Osteoblast (primary cell): ENCODE measurements at places on chromosomes 5 and 9.
A peak's percentile ranks its signal among the peaks of the same experiment; 100 is the strongest.

GRCh38 chr5:128708841-128709240 is 170.8 kb upstream of the FBN2 start:
- DNase-seq, result no peak

DNA sequence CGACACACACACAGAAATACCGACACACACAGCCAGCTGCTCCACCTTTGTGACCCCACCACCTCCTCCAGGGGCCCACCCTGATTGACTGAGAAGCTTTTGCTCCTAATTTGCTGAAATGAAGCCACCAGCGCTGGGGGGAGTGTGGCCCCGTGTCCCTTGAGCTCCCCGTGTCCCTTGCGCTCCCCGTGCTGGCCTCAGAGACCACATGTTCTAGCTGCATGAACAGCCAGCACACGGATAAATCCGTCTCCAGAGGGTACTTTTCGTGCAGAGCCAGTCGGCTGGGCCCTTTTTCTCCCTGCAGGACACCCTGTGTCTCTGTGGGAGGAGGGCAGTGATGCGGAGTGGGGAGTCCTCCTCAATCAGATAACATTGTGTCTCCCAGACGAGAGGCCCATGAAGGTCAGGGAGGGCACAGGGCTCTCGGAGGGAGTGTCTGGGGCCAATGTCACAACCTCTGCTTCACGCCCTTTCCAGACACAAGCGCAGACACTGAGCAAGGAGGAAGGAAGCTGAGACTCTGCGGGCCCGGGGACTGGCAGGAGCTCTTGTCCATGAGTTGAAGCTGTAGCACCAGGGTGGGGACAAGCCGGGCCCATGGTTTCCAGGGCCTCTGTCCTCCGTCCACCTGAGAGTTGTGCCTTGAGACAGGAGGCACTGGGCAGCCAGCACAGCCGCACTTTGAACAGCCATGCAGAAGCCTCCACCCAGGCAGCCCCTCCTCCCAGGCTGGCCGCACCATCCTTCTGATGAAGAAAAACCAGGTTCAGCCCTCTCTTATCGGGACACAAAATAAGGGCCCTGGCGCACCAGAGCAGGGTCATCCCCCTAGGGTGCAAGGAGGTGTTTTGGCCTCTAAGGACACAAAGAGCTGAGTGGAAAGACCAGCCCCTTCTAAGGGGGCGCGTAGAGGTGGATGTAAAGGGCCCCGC is 36.4 kb upstream of the SLC6A19 start:
- DNase-seq, result no peak

DNA sequence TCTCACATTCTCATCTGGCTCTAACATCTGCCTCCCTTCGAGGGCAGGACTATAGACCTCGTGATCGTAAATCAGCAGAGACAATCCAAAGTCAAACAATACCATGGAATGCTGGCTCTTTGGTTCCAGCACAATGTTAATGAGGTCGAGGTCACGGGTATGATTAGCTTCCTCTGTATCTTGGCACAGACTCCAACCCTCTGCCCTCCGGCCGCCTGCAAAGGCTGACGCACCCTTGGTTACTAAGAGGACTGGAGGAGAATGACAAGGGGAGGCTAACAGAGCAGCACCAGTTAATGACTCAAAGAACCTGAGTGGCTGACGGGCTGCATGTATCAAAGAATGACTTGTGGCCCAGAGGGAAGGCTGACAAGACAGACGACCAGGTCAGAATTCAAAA is 10.1 kb downstream of the LHFPL2 start:
- DNase-seq, result peak; percentile 88

DNA sequence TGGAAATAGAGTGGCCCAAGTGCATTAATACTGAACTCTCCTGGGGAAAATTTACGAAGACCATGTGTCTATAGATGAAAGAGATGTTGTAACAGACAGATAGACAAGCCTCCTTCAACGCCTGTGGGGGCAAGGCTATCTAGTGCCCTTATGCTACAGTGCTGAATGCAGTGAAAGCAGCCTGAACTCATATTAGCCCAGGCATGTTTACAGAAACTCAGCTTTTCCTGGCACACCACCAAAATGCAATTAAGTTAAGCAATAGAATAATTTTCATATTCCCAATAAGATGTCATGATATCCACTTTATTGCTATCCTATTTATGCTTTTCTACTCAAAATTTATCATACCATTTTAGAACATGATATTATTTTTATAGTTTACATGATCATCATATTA is 277.0 kb downstream of the DIRAS2 start:
- DNase-seq, result no peak

- DNase-seq, result no peak
Observed at GRCh38 chr5:119356612-119357188, 881 bp downstream of the TNFAIP8 start.

- peak; percentile 39 for DNase-seq
Observed at GRCh38 chr5:79962575-79963222, 28.4 kb downstream of the MTX3 start.

DNA sequence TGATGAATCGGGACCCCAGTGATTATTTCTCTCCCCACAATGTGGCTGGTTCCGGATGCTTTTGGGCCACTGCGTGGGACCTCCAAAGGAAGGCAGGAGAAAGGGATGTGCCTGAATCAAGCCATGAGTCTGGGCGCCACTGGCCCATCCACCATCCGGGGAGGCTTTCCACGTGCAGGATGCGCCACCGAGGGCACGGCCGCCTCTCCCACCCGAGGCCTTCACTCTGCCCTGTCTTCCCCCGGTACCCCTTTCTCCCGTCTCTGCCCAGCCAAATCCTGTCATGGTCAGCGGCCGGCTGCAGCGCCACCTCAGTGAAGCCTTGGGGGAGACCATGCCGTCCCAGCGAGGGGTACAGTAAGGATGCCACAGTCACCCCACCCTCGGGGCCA is 43.9 kb upstream of the GRHPR start:
- DNase-seq, result peak; percentile 52

DNA sequence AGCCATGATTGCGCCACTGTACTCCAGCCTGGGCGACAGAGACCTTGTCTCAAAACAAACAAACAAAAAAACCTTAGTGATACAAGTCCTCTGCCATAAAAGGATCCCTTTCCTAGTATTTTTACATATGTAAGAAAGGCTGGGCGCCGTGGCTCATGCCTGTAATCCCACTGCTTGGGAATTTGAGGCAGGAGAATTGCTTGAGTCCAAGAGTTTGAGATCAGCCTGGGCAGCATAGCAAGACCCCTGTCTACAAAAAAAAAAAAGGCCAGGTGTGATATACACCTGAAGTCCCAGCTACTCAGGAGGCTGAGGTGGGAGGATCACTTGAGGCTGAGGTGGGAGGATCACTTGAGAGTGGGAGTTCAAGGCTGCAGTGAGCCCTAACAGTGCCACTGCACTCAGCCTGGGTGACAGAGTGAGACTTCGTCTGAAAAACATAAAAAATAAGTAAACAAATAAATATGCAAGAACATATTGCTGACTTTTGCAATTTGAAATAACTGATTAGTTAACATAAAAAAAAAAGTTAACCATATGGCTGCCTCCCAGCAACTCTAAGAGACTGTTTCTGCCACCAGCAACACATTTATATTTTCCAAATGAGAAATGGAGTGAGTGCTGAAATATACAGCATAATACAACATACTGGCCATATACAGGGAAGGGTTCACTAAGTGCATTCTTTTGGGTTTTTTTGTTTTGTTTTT is 6.9 kb downstream of the ZNF367 start:
- DNase-seq, result no peak

DNA sequence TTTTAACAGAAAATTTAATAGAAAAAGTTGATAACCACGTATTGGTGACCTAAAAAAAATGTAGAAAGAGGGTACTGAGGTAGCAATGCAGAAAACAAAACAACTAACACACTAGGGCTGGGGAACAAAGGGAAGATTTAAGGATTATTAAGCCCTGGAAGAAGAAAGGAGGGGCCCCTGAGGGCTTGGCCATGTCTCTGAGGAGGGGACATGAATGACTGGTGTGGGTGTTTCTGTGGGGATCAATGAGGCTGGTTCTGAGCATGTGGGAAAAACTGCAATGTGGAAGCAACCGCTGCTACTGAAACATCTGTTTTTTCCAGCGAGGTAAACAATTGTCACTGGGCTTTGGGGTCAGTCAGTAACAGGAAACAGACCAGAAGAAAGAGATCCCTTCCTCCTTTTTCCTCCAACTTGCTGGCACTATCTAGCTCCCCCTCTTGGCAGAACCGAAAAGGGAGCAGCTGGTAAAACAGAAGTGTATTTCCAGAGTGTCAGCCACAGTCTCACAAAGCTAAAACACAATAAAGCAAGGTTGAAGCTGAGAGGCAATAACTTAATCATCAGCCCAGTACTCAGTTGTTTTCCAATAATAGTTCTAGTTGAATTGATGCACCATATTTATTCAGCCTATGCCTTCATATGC is 48.3 kb downstream of the ATPSCKMT start:
- DNase-seq, result no peak

DNA sequence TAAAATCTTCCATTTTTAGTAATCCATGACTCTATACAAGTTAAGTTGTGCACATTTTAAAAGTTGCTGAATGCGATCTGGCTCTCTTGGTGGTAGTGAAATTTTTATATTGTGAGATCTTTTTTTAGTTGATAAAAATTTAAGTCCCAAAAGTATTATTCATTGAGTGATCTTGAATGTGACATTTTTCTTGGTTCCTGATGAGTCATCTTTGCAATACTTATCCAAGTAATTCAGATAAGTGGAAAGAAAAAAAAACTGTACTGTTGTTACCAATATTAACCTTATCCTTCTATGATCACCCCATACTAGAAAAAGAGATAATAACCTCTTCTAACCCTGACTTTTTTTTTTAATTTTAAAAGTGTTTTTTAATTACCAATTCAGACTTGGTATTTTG is 601.3 kb downstream of the PSAT1 start:
- no peak for DNase-seq

- DNase-seq, result no peak
Observed at GRCh38 chr5:174176511-174176910, 131.0 kb downstream of the NSG2 start.

DNA sequence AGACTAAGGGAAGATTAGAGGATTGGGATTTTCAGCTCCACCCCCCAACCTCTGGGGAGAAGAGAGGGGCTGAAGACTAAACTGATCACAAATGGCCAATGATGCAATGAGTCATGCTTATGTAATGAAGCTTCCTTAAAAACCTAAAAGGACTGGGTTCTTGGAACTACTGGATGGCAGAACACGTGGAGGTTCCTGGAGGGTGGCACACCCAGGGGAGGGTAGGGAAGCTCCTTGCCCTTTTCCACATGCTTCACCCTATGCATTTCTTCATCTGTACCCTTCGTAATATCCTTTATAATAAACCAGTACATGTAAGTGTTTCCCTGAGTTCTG is 48.6 kb downstream of the ARHGEF28 start:
- no peak for DNase-seq

- no peak for DNase-seq
Observed at GRCh38 chr5:145712245-145712644, 122.9 kb downstream of the PRELID2 start.

DNA sequence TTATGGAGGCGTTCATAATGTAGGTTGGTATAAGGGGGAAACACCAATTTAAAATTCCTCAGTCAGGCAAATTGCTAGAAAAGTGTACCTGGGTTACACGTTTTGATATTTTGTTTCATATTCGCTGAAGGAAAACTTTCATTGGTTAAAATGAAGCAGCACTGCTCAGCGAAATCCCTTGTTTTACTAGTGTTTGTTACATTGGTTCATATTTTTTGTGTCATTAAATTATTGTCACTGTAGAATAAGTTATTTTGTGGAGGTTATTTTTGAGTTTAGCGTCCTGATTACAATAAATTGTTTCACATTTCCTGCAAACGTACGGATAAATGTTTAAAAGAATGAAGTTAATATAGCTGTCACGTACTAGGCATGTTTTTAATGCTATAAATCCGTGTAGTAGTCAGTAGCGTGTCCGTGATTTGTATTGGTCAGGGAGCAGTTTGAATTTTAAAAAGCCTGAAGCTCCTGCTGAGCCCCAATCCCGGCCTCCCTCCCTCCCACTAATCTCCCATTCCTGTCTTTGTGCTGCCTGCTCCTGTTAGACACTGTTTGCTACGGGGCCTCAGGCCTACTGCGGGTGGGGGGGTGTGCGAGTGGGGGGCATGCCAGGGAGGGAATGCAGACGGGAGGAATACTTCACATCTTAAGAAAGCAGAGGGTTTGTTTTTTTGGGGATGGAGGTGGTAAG is 2.0 kb downstream of the NIPBL start:
- peak; percentile 83 for DNase-seq

DNA sequence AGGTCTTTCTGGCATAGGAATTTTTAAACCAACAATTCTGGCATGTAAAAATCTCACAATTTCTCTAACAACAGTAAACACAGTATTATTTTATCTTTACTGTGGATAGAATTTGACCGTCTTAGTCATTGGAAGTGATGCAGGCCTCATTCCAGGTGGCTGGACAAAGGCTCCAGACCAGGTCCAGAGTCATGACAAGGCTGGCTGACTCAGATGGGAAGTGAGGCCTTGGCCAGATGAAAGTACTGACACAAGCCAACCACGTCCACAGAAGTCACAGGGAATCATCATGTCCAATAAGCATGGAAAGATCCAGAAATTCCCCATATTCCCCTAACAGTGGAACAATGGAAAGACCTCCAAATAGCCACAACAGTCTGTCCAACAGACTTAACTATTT is 12.4 kb downstream of the SPOCK1 start:
- peak; percentile 89 for DNase-seq

DNA sequence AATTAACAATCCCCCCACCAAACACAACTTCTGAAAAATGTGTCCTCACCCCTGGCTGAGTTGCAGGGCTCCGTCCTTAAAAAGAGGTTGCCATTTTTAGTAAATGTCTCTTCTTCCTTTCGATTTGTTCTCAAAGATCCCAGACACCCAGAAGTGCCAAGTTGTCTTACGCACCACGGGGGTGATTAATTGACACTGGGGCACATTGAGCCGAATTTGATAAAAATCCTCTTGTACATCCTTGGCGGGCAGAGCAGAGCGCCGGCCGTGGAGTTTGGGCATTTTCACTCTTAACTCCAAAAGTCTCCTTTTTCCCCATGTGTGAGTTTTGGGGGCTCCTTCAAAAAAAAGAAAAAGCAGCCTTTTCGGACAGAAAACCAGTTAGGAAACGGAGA is 4.5 kb downstream of the LMX1B start:
- DNase-seq, result peak; percentile 41

DNA sequence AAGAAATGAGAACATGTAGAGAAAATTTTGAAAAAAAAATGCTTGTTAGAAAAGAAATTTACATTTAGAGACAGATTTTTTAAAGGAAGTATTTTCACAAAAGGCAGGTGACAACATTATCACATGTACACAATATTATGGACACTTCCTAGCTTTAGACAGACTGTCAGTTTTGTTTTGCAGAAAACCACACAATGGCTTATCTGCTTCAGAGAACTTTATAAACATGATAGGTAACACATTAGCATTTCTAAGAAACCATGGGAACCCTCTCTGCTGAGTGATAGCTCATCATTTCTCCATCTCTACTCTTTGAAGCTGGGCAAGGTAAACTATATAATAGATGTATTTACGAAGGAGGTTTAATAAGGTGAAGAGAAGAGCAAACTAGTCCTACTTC is 25.6 kb downstream of the POU5F2 start:
- no peak for DNase-seq
